ENCODE measurements at places on chromosomes 7 and 10.

GRCh38 chr7:2529161-2530070 is 9.8 kb downstream of the LFNG start:
- DNase-seq, result peak; percentile 59

GRCh38 chr10:112914288-112914952 is 35.6 kb upstream of the TCF7L2 start:
- no peak for DNase-seq

- no peak for DNase-seq
Measured at GRCh38 chr7:151378496-151379192, 31.2 kb downstream of the WDR86 start.

DNA sequence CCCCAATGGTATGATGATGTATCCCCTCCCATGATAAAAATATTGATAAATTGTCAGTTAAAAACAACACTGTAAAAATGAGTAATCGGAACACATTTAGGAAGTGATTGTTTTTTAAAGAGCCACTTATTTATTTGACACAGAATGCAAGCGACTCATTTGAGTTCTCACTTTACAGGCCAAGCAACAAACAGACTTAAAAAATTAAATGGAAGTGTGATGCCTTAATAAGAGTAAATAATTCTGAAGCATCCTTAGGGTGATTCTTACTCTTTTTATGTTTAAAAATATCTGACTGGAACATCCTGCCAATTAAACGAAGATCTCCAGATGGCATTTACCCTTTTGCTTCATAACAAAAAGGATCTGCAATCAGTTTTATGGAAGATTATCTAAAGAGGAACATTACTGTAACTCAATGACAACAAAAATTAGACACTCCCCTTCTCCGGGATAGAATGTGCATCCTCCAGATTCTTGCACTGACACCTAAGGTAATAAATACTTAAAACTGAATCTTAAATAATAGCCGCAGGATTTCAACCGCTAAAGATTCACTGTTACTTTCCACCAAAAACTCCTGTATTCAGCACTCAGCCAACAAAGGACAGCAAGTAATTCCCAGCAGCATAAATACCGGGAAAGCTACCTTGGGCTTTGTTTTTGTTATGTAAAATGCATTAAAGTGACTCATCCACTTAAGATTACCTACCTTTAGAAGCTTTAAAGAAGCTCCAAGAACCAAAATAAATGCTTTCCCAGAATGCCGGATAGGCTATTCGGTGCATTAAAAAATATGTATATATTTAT is 1.7 kb downstream of the CACNA2D1 start:
- no peak for DNase-seq

Measured in T-helper 9 cell (primary cell).